ENCODE measurements at places on chromosomes 2 and 18. TPM values are rescaled to one million over a fixed set of nuclear protein-coding genes. Genes with fewer than 3 reads are reported as not detected.

PJVK gene
- 5.8 TPM for total RNA-seq

ATG9A gene
- total RNA-seq, result 31.6 TPM

BOK gene
- total RNA-seq, result 16.0 TPM

TACR1 gene
- 5.5 TPM for total RNA-seq

CFC1 gene
- total RNA-seq, result not detected

PRSS56 gene
- not detected for total RNA-seq

POTEI gene
- not detected for total RNA-seq

KCNJ13 gene
- total RNA-seq, result 0.60 TPM

Data from ureter (tissue), 1 donor.